SJSA1 (cell line): ENCODE measurements at places on chromosomes 2 and 18.

- DNase-seq: no peak
These were observed 396.7 kb upstream of the HS6ST1 start for GRCh38 chr2:128715360-128715759.

- DNase-seq: no peak
These were observed 816.2 kb downstream of the BCL11A start for GRCh38 chr2:59737299-59737698.

- DNase-seq: no peak
These were observed 151.9 kb downstream of the ATP9B start for GRCh38 chr18:79221136-79221535.

GRCh38 chr18:25998461-25998860 lies 92.0 kb downstream of the SS18 start:
- no peak for DNase-seq

DNA sequence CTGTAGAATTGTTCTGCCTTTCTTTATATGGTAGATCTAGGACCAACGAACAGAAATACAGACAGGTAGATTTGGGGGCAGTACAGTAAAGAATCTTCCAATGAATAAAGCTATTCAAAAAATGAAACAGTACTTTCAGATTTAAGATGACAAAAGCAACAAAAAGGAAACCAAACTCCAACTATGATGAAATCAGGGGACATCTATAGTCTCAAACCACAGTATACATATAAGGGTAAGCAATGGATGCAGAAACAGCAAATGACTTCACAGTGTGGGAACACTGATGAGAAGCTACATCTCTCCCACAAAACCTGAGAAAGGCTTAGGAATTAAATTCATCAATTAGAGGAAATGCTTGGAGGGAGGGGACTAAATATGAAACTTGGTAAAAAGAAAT lies 202.5 kb downstream of the CTNNA2 start:
- no peak for DNase-seq

DNA sequence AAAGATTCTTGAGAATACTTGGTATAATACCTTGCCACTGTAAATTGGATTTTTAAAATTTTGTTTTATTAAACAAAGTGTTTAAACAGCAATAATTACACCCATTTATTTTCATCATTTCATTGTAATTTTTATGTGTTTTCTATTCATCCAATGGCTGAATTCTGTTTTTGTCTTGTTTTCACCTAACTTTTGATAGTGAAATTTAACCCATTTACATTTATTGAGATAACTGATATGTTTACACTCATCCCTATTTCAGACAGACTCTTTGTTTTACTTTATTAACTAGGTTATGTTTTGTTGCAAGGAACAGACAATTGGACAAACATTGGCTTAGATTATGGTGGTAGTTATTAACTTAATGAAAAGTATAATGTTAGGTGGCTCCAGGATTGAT lies 113.1 kb upstream of the REG3A start:
- DNase-seq: no peak

- no peak for DNase-seq
These were observed 38.3 kb downstream of the GCA start for GRCh38 chr2:162382278-162382677.

- peak; percentile 92 for DNase-seq
These were observed 12.2 kb upstream of the KIF1A start for GRCh38 chr2:240832205-240832727.

GRCh38 chr2:200417366-200417765 lies 92.5 kb downstream of the KCTD18 start:
- DNase-seq: no peak

- no peak for DNase-seq
These were observed 18.4 kb upstream of the PIEZO2 start for GRCh38 chr18:11167778-11168177.

GRCh38 chr2:191020742-191021381 lies 6.9 kb upstream of the STAT1 start:
- no peak for DNase-seq

GRCh38 chr2:1718339-1719220 lies 25.7 kb downstream of the PXDN start:
- peak; percentile 27 for DNase-seq

- peak; percentile 31 for DNase-seq
These were observed 93.9 kb downstream of the FARSB start for GRCh38 chr2:222561817-222562645.

GRCh38 chr2:215423234-215423633 lies 12.6 kb downstream of the FN1 start:
- DNase-seq: no peak

- DNase-seq: no peak
These were observed 199.7 kb downstream of the TNS1 start for GRCh38 chr2:217802876-217803652.

DNA sequence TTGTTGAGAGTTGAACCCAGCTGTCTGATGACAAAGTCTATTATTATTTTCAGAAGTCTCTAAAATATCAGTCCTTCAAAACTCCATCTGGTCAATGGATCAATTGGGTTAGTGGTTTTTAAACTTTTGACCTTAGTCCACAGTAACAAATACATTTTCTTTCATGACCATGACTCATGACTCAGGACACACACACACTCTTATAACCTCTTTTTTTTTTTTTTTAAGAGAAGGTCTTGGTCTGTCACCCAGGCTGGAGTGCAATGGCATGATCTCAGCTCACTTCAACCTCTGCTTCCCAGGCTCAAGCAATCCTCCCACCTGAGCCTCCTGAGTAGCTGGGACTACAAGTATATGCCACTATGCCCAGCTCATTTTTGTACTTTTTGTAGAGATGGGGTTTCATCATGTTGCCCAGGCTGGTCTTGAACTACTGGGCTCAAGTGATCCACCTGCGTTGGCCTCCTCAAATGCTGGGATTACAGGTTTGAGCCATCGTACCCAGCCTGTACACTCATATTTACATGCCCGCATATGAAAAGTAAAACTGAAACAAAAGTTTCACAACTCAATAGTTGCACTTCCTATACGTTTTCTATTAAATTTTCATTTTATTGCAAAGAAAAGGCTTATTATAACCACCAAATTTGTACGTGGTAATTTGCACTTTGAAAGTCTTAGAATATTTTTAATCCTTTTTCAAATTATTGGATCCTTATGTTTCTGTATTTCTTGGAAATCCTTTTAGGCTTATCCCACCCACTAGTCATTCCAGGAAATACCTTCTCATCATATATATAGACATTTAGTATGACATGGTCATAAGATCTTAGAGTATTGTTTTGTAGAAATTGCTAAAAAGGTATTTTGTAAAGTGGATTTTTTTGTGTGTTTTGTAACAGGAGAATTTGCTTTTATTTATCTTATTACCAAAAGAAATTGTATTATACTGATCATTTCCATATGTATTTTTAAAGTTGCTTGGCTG lies 199.0 kb downstream of the LPIN1 start:
- DNase-seq: no peak

GRCh38 chr2:100011272-100011731 lies 131.1 kb downstream of the AFF3 start:
- DNase-seq: peak; percentile 48

GRCh38 chr2:28155627-28156026 lies 237.0 kb upstream of the FOSL2 start:
- no peak for DNase-seq

GRCh38 chr2:19611491-19612332 lies 253.3 kb upstream of the OSR1 start:
- no peak for DNase-seq

GRCh38 chr18:45976566-45976965 lies 9.4 kb upstream of the EPG5 start:
- no peak for DNase-seq

DNA sequence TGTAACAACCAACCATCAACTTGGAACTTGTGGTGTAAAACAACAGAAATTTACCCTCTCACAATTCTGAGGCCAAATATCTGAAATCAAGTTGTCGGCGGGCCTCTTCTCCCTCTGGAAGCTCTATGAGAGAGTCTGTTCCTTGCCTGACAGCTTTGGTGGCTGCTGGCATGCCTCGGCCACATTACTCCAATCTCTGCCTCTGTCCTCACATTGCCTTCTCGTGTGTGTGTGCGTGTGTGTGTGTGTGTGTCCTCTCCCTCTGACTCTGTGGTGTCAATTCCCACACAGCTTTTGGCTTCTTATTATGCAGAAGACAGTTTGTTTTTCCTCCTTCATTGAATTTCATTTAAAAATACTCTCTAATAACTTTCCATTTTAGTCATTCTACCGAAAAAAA lies 50.4 kb downstream of the ZDBF2 start:
- DNase-seq: no peak

- DNase-seq: no peak
These were observed 39.0 kb downstream of the COA5 start for GRCh38 chr2:98569197-98569793.

DNA sequence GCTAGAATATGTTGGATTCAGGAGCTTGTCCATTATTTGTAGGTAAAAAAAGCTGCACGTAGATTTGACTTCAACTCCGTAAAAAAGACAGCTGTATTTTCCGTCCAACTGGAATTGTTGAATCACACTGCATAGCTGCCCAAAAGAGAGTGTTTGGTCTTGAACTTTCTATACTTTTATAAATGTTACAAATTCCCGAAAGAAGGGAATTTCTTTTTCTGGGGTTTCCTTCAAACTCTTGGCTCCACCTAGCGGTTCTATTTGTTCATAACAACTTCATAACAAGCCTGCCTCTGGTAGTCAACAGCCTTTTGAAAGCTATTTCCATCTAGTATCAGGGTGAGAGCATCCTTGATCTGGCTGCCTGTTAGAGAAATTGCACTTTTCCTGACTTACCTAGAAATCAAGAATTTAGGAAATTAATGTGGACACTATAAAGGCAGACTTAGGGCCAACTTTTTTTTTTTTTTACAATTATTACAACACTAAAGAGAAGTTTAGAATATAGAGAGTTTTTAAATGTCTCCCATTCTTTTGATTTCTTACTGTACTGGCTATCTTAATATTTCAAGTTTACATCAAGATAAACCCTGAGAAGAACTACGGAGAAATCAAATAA lies 48.1 kb downstream of the TMEM185B start:
- DNase-seq: peak; percentile 54

DNA sequence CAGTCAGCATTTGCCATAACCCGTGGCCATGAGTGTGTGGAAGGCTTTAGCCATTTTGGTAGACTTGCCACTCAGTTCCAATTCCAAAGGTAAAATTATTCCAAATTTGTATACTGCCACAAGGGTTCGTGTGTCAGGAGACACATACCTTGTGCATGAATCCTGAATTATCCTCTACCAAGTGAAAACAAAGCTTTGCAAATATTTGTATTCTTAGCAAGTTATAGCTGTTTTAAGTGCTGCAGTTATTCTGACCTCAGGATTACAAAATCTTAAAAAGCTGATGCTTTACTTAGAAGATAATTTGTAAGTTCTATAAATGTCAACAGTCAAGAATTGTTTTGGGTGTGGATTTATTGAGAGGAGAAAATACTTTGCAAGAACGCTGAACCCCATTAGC lies 100.6 kb downstream of the ANTXR1 start:
- DNase-seq: no peak

DNA sequence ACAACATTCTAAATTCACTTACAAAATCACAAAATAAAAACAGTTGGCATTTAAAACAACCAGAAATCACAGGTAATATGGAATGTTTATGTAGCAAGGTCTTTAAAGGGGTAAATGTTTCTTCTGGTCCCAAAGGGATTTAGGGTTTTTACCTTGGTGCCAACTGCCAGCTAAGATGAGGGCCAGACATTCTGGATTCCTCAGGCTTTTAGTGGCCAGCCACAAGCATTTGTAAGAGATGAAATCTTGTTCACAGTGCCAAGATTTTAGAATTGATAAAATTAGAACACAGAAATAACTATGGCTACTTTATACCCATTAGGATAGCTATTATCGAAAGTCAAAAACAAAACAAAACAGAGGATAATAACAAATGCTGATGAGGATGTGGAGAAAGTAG lies 60.4 kb upstream of the CDKL4 start:
- no peak for DNase-seq

DNA sequence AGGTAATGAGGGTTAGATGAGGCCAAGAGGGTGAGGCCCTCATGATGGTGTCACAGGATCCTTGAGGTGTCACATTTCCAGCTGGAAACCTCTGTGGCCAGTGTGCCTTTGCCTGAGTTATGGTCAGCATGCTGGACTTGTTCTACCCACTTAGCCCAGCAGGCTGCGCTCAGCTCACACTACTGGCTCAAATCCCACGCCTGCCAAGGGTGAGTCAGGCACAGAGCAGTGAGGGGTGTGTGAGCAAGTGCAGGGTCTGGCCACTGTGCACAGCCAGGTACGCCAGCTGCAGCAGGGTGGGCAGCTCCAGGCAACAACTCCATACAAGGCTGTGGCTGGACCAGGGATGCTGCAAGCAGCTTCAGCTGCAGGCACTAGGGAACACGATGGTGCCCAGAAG lies 616.6 kb upstream of the FSHR start:
- DNase-seq: peak; percentile 37

DNA sequence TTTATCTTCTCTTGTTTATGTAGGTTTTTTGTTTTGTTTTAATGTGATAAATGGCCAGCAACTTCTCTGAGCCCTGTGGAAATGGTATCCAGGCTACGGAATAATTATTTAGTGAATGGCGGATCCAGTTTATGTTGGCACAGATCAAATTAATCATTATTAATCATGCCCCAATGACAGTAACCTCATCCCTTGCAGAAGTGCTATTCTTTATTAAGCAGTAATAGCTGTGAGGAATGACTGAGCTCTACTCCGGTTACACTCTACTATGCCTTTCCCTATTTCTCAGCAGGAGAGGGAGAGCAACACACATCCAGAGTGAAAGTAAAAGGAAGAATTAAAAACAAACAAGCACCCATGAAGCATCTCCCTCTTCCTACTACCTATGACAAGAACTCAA lies 84.8 kb downstream of the SETBP1 start:
- no peak for DNase-seq

DNA sequence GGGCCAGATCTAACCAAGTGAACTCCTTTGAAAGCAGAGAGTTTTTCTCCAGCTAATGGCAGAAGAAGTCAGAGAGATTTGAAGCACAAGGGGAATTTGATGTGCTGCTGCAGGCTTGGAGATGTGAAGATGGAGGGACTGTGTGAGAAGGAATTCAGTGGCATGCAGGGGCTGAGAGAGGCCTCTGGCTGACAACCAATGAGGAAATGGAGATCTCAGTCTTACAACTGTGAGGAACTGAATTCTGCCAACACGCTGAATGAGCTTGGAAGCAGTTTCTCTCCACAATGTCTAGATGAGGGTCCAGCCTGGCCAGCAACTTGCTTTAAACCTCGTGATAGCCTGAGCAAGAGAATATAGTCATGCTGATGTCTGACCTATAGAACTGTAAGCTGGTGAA lies 224.1 kb upstream of the DPP10 start:
- DNase-seq: no peak

DNA sequence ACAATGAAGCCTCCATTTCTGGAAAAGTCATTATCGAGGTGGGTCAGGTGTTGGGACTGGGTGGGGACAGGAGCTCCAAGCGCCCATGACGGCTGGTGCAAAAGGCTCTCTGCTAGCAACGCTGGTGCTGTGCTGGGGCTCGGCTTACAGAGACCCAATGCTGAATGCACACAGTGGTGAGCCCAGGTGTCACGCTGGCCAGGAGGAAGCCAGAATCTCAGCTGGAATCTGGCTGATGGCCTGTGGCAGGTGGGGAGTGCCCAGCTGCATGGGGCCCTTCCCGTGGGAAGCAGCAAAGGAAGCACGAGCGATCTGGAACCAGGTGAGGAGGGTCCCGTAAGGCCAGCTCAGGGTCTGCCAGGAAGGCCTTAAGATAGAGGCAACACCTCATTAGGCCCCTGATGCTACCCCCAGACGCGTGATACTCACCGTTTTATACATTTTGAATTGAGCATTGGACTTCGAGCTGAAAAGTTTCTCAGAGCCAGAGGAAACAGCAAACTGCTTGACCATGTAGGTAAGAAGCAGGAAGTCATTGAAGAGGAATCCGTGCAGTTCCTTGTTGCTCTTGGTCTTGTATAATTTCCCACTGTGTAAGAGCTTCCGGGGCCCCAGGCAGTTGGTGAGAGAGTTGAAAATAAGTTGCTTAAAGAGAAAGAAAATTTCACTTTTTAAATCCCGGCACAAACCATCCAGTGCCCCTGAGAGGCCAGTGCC lies 34.7 kb downstream of the FAM228A start:
- DNase-seq: no peak
